Progenitor cell of endocrine pancreas (in vitro differentiated cells): ENCODE measurements at places on chromosomes 2 and 18.

- no peak for DNase-seq
These were observed 174.0 kb downstream of the ASB1 start for GRCh38 chr2:238600506-238601432.

DNA sequence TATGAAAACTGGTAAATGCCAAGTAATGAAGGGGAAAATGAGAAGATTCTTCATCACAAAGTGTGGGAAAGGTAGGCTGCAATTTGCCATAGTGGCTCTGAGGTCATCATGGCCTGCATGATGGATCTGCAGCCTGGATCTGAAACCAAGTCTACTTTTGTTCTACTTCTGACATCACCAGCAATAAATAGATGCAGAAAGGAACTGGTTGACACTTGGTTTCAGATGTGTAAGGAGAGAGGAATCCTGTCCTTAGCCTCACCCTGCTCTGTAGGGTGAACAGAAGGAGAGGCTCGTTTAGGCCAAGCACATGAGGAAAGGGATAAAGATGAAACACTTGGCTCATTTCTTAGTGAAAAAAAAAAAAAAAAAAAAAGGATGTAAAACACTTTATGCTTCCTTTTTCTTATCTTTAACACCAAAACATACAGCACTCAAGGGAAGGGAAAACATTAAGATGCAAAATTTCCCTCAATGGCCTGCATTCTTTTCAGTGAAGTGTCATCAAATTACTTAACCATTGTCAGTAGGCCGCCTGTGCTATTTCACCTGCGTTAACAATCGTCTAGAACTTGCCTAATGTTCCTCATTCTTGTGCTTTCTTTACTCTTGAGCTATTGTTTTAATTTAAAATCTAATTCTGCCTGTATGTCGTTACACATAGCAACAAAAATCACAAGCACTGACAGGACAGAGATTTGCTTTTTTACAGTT, 3.9 kb downstream of the NEB start:
- DNase-seq: no peak

DNA sequence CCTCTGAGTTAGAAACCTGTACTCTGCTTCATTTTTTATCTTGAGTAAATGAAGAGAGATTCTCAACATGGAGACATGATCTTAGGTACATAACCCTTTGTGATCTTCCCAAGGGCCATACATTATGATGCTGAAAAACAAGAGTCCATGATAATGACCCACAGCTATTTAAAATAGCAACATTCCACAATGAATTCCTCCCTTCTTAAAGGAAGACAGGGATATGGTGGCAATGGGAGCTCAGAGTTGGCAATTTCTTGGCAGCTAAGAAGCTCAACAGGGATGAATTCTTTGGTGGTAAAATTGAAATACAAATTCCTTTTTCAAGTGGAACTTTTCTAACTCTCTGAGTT, 638.5 kb downstream of the CNTNAP5 start:
- DNase-seq: no peak

DNA sequence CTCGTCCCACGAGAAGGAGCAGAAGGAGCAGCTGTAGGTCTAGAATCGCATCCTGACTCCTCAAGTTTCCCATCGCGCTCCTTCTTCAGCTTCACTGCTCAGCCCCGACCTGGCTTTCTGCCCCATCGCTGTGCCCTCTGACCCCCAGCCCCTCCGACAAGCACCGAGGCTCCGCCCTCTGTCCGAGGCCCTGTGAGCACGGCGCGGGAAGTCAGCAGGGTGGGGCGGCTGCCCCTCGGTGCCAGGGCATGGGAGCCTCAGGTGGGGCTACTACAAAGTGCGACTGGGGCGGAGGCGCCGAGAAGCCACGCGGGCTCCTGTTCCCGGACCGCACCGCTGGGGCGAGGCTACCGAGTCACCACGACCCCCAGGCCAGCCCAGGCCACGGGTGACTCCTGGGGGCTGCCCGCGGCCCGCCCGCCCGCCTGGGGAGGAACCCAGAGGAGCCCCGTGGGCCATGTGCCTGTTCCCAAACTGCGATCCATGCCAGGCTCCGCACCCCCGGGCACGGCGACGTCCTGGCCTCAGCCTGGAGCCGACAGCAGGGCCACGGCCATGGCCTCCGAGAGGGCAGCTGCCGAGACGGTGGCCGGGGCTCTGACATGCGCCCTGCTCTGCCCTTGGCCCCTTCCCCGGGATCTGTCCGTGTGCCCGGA, 36.6 kb upstream of the ID2 start:
- no peak for DNase-seq

GRCh38 chr2:168529054-168529833, 73.2 kb downstream of the CERS6 start:
- no peak for DNase-seq

DNA sequence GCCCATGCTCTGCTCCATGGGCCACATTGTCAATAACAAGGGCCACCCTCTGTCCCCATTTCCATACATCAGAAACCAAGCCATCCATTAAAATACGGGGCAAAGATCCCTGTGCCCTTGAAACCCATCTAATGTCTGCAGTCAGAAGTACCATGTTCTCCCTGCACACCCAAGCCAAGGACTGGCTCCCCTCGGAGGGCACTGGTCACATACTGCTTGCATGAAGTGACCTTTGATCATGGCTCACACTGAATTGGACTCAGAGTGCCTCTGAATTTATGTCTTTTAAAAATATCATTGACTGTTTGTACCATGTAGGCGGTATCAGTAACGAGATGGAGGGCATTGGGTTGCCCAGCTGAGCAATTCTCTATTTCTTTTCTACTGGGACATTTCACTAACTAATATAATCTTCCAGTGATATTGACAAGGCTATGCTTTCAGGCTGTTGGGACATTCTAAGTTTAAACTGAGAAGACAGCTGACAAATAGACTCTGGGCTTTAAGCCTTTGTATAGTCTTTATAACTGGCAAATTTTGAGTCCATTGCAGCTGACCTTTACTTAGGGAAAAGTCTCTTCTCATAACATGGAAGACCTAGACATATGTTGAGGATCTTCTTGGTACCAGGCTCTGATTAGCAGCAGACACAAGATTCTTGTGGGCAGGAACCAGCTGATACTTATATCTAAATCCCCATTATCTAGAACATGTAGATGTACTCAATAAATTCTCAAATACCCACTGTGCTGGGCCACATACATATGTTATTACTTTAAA, 214.3 kb downstream of the MYCN start:
- DNase-seq: no peak

GRCh38 chr18:36519358-36519757, 221.8 kb downstream of the FHOD3 start:
- DNase-seq: no peak

- no peak for DNase-seq
These were observed 22.7 kb downstream of the TTC32 start for GRCh38 chr2:19879120-19879519.

DNA sequence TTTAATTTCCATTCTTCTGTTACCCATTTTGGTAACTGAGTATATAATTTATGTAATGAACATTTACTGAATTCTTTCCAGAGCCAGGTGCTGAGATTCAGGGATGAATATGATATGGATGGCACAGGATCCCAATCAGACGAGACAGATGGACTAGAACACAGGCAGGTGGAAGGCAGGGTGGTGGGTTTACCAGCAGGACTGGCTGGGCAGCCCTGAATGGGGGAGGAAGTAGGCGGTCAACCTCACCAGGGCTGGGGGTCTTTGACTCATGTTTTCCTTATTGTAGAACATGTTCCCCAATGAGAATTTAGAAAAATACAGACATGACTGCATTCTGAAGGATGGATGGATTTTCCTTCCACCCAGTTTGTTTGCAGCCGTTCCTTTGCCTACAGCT, 80.3 kb downstream of the CIB4 start:
- no peak for DNase-seq

DNA sequence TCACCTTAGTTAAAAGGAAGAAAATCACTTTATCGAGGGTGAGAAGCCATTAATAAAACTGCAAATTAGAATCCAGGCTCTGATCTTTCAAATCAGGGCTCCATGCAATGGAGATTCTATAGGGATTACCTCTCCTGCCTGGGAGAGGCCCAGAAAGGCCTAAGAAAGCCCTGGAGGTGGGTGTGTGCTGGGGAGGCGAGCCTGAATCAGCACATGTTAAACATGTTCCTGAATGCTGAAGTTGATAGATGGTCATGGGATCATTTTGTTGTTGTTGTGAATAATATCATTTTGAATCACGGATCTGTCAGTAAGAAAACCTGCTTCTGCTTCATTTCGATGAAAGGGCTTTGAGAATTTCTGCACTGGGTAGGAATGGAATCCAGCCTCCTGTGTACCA, 254.3 kb downstream of the ACKR3 start:
- DNase-seq: no peak

GRCh38 chr2:188892636-188893035, 81.5 kb upstream of the COL3A1 start:
- no peak for DNase-seq

DNA sequence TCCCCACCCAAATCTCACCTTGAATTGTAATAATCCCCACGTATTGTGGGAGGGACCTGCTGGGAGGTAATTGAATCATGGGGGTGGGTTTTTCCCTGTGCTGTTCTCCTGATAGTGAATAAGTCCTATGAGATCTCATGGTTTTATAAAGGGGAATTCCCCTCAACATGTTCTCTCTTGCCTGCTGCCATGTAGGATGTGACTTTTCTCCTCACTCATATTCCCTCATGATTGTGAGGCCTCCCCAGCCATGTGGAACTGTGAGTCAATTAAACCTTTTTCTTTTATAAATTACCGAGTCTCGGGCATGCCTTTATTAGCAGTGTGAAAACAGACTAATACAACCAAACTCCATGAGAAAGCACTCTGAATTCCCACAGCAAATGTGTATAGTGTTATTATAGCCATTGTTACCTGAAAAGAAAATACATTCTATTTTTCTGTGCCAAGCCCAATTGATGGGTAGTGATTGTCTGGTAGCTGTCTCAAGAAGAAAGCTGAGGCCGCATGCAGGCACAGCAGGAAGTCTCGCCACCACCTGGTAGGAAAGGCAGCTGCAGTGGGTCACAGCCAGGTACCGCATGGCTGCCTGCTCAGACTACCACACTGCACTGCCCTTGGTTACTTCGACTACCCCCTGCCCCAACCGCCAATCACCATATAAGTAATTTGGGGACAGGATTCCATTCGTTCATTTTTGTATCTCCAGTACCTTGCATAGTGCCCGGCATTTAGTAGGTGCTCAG, 10.3 kb upstream of the ZBTB7C start:
- DNase-seq: no peak

- no peak for DNase-seq
These were observed 95.0 kb upstream of the CCDC68 start for GRCh38 chr18:55054021-55054990.

DNA sequence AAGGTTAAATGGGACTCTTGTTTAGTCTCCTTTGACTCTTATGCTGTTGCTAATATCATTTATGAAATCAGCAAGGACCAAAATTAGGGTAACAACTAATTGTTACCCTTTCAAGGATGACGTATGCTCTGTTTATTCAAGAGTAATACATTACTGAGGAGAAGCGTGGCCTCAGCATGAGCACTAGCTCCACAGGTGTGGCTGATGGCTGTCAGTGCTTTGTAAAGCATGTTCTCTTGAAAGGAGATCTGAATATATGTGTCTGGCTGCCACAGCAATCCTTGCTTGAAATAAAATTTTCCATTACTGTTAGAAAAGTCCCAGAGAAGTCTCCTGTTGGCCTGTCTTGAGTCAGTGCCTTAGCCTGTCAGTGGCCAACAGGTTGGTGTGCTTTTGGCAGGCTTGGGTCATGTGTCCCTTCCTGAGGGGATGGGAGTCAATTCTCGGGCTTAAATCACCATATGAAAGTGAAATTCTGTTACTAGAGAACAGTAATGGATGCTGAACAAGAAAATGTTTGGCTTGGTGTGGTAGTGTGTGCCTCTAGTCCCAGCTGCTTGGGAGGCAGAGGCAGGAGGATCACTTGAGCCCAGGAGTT, 32.7 kb downstream of the ABI2 start:
- no peak for DNase-seq

DNA sequence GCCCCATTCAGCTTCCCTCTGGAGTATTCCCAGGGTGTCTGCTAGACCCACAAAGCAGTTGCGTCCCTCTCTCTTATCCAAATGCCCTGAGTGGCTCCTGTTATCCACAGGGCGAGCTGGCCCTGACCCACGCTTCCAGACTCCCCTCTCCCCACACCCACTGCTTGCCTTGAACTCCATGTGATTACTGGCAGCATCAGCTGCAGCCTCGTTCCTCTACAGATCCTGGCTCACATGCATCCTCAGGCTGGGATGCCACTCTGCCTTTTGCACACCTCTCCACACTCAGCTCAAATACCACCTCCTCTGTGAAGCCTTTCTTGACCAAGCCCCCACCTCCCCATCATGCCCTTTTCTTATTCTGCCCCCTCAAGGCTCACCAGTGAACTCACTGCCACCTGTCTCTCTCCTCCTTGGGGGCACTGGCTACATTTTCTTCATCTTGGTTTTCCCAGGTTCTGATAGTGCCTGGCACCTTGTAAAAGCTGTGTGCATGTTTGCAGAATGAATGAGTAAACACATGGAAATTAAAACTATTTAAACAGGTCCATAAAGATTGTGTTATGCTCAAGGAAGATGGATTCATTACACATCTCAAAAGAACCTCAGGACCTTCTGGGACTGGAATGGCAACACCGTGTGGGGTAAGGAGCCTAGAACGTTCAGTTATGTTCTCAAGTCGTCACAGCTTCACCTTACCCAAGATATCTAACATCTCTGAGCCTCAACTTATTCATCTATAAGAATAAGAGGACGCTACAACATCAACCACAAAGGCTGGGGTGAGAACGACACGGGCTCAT, 165.0 kb downstream of the BCL2 start:
- no peak for DNase-seq

- DNase-seq: no peak
These were observed 7.8 kb upstream of the OR6B3 start for GRCh38 chr2:240060977-240061591.

- DNase-seq: no peak
These were observed 29.7 kb downstream of the MEP1B start for GRCh38 chr18:32219431-32220018.

- no peak for DNase-seq
These were observed 16.3 kb upstream of the MFF start for GRCh38 chr2:227308784-227309183.

DNA sequence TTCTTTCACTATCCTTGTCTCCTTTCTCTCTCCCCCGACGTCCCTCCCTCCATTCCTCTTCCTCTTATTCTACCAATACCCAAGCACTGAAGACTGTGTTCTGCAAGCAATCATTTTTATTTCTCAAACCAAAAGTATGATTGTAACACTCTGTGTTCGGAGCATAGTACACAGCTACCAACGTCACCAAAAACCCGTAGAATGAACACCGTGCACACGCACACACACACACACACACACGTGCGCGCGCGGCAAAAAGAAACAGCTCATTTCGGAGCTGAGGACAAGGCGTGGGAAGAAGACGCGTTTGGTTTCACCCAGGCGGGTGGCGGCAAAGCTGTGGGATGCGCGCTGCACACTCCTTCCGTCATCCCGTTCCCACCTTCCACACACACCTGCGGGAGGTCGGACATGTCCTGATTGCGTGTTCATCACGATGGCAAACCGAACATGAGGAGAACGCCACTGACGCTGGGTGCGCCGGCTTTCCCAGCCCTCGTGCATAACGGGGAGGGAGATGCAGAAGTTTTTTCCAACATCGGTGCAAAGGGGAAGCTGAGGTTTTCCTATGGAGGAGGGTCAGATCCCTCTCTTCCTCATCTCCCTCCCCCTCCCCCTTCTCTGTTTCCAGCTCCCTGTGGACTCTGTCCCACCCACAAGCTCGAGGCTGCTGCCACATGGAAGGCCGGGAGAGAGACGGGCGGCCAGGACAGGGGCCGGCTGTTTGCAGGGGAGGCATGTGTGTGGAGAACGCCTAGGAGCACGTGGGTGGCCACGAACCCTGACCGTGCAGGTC, 20.4 kb downstream of the MBP start:
- no peak for DNase-seq

- no peak for DNase-seq
These were observed 11.6 kb upstream of the MALT1 start for GRCh38 chr18:58659691-58660090.
